ENCODE measurements at places on chromosomes 6 and 20.

- no peak overlapping the region for H3K4me3 ChIP-seq
- DNase-seq = no peak
- H3K27me3 ChIP-seq = no peaks in the 10 kb centered on the region
Measured at GRCh38 chr6:163536770-163537169, 122.3 kb downstream of the QKI start.

DNA sequence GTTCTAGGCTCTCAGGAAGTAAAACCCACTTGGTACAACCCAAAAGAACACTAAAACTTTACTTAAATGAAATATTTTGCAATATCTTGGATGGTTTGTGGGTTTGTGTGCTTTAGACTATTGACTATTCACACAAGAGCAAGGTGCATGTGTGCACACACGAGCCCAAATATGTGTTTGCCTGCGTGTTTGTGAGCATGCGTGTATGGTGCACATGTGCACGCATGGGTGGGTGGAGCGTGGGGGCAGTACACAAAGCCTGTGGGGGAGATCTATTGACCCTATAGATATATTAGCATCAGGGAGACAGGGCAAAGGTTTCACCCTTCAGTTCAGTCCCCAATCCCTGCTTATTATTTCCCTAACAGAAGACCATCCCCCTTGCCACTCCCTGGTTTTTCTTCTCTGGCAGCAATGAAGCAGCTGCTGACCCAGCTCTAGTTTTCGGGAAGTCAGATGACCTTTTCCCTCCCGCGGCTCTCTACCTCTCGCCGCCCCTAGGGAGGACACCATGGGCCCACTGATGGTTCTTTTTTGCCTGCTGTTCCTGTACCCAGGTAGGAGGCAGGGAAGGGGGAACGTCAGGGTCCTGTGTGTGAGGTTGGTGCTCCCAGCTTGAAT lies at the start of gene C2:
Gene C2 (plus strand): TSS at position 476 of the 621 bp plus-strand sequence. CDS start 36 bp downstream, at position 512.
- H3K36me3 ChIP-seq = no peaks in the 10 kb centered on the region
- no peak for DNase-seq
- H3K27me3 ChIP-seq = peaks cover 6% of the 10 kb centered on the region
- H3K27ac ChIP-seq = no peak within 1 kb of the TSS

DNA sequence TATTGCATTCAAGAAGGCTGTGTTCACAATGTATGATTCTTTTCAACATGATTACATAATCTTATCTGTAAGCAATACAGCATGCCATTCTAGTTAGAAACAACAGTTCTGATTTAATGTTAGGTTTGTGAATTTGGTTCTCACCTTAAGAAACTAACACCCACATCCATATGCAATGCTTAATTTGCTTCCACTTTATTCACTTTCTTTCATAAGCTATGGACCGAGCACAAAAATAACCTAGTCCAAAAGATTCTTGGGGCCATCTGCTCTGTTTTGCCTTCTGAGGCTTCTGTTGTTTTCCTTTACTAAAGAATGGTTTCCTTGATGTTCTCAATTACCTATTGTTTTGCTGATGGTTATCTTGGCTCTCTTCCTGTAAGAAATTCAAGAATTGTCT lies 258.2 kb downstream of the EYS start:
- H3K4me1 ChIP-seq = no peaks in the 10 kb centered on the region
- H3K4me3 ChIP-seq = no peak overlapping the region
- H3K27ac ChIP-seq = no peak overlapping the region
- no peaks in the 10 kb centered on the region for H3K36me3 ChIP-seq

DNA sequence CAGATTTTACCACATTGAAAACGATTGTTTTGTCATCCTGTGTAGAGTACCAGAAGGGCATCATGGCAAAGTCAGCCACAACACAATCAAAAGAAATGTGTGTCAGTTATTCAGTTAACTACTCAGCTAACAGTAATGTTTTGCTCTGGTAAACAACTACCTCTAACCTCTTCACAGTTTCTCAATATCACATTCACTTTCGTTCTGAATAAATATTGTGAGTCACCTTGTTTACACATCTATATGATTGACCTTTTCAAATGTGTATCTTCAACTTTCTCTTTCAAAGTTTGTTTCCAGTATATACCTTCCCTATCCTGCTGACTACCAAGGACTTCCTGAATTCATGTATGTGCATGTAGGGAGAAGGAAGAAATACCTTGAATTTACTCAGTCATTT lies 216.6 kb upstream of the UFL1 start:
- H3K4me3 ChIP-seq = no peak overlapping the region
- H3K27ac ChIP-seq = no peak overlapping the region
- no peaks in the 10 kb centered on the region for H3K36me3 ChIP-seq
- no peaks in the 10 kb centered on the region for H3K27me3 ChIP-seq

- DNase-seq = no peak
- no peaks in the 10 kb centered on the region for H3K27me3 ChIP-seq
- H3K36me3 ChIP-seq = no peaks in the 10 kb centered on the region
- no peak overlapping the region for H3K4me3 ChIP-seq
- H3K27ac ChIP-seq = no peak overlapping the region
Measured at GRCh38 chr20:60632391-60633262, 619.4 kb upstream of the CDH4 start.

- no peak for DNase-seq
- H3K27me3 ChIP-seq = no peaks in the 10 kb centered on the region
- peak overlapping the region; percentile 23 for H3K4me3 ChIP-seq
- H3K27ac ChIP-seq = peak overlapping the region; percentile 89
- H3K4me1 ChIP-seq = peaks cover 32% of the 10 kb centered on the region
Measured at GRCh38 chr6:110537208-110538123, 61.1 kb upstream of the SLC22A16 start.

- peaks cover 3% of the 10 kb centered on the region for H3K4me1 ChIP-seq
- no peak overlapping the region for H3K4me3 ChIP-seq
- H3K27ac ChIP-seq = no peak overlapping the region
- peaks cover 20% of the 10 kb centered on the region for H3K27me3 ChIP-seq
- no peak for DNase-seq
Measured at GRCh38 chr6:40880906-40881305, 158.1 kb downstream of the UNC5CL start.

DNA sequence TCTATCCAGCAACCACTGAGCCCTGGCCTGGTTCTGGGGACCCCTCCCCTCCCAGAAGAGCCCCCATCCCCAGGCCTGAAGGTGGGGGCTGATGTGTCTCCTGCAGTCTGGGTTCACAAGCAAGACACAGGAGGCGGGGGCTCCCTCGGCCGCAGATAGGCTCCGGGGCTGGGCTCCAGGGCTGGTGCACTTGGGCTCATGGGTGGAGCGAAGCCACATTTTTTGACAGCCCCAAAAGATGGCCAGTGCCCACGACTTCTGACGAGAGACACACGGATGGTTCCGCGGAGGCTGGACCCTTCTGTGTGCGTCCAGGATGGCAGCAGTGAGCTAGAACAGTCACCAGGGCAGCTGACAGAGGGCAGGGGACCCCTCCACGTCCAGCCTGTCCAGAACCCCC lies 57.1 kb upstream of the GATA5 start:
- no peak overlapping the region for H3K27ac ChIP-seq
- no peak overlapping the region for H3K4me3 ChIP-seq
- peaks cover 3% of the 10 kb centered on the region for H3K4me1 ChIP-seq
- no peaks in the 10 kb centered on the region for H3K36me3 ChIP-seq
- no peak for DNase-seq
- peaks cover 10% of the 10 kb centered on the region for H3K27me3 ChIP-seq

DNA sequence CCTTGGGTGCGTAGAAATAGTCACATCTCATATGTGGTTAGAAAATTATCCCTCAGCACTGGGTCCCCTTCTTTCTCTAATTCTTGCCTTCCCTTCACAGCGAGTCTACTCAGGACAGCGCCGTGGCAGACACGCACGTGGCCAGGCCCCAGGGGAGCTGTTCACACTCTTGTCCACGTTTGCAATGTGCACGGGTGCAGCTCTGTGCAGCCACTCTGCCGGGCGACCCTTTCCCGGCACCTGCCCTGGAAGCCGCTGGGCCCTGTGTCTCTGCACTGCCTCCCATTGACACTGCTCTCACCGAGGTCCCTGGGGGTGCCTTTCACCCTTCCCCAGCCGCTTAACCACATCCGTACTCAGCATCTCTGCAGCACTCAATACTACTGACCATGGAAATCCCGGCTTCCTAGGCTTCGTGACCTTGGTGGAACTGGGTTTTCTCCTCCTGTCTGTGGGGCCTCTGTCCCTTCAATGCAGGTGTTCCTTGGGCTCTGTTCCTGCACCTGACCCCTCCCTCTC lies 104.9 kb downstream of the DACT2 start:
- H3K27ac ChIP-seq = no peak overlapping the region
- H3K4me1 ChIP-seq = no peaks in the 10 kb centered on the region
- no peak overlapping the region for H3K4me3 ChIP-seq
- H3K27me3 ChIP-seq = no peaks in the 10 kb centered on the region
- DNase-seq = no peak
- H3K36me3 ChIP-seq = peaks cover 1% of the 10 kb centered on the region

DNA sequence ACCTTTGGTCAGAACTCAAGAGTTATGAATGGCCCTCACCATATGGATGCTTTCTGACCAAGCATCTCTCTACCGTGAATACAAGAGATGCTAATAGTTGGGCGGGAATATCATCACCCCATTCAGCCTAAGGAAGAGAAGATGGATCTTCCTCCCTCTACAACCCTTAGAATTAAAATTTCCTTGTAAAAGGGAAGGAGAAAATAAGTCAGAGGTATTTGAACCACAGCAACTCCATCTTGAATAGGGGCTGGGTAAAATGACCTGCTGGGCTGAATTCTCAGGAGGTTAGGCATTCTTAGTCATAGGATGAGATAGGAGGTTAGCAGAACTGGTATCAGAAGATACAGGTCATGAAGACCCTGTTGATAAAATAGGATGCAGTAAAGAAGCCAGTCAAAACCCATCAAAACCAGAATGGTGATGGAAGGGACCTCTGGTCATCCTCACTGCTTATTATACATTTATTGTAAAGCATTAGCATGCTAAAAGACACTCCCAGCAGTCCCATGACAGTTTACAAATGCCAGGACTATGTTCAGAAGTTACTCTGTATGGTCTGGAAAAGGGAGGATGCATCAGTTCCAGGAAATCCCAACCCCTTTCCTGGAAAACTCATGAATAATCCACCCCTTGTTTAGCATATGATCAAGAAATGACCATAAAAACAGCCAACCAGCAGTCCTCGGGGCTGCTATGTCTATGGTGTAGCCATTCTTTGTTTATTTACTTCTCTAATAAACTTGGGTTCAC lies 101.2 kb downstream of the DTNBP1 start:
- no peak overlapping the region for H3K4me3 ChIP-seq
- H3K27me3 ChIP-seq = no peaks in the 10 kb centered on the region
- peaks cover 53% of the 10 kb centered on the region for H3K4me1 ChIP-seq
- no peak for DNase-seq
- no peak overlapping the region for H3K27ac ChIP-seq
- H3K36me3 ChIP-seq = peaks cover 24% of the 10 kb centered on the region

DNA sequence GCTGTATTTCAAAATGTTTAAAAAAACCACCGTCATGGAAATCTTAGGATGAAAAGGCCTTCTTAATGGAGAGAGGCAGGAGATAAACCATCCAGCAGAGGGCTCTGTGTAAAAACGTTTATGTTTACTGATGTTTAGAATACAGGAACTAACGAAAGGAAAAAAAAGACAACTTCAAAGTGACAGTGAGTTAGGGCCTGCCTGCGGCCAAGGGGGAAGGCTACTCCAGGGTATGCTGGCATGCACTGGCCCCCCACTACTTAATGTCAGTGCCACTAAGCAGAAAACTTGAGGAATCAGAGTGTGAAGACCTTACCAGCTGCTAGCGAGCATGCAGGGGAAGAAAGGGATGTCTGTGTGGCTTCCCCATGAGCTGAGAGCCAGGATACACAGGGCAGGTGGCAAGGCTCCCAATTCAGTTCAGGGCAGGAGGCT lies 47.7 kb downstream of the AKAP7 start:
- DNase-seq = no peak
- no peak overlapping the region for H3K4me3 ChIP-seq
- H3K27ac ChIP-seq = peak overlapping the region; percentile 77
- H3K4me1 ChIP-seq = peaks cover 7% of the 10 kb centered on the region
- peaks cover 21% of the 10 kb centered on the region for H3K36me3 ChIP-seq

DNA sequence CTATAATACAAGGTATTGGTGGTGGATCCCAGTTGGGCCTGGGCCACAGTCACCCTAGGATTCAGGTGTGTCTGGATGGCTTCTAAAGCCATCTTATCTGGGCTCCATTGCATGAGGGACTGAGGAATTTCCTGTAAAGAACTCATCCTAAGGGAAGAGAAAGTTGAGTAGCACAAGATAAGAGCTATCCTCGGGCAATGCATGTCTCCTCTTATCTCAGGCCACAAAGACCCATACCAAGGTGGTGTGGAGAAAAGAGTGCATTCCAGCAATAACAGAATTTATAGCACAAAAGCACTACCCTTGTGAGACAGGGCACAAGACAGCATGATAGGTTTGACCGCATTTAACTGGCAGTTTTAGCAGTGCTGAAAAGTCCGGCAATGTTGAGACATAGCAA lies 14.3 kb upstream of the MTRF1L start:
- DNase-seq = no peak
- no peak overlapping the region for H3K4me3 ChIP-seq
- H3K36me3 ChIP-seq = no peaks in the 10 kb centered on the region

- peaks cover 25% of the 10 kb centered on the region for H3K4me1 ChIP-seq
- H3K36me3 ChIP-seq = no peaks in the 10 kb centered on the region
- peaks cover 22% of the 10 kb centered on the region for H3K27me3 ChIP-seq
- no peak for DNase-seq
- peak overlapping the region; percentile 98 for H3K27ac ChIP-seq
Measured at GRCh38 chr6:73308712-73309534, 45.2 kb downstream of the DPPA5 start.

DNA sequence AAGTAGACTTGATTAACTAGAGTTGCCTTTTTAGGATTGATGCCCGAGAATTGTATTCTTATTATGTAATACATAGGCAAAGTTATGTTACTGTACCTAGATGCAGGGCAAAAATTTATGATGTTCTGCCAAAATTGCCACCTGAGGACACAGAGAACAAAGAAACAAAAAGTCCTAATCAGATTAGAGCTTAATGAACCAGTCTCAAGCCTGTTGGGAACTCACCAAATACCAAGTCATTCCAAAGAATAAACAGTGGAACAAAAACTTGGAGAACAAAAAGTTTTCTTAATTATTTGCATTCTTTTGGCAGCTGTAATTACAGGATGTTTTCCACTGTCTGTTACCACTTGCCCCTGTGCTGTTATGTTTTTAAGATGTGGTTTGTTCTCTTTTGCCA lies 154.7 kb upstream of the SGK1 start:
- H3K4me1 ChIP-seq = peaks cover 1% of the 10 kb centered on the region
- H3K36me3 ChIP-seq = no peaks in the 10 kb centered on the region
- H3K27ac ChIP-seq = no peak overlapping the region
- no peaks in the 10 kb centered on the region for H3K27me3 ChIP-seq

DNA sequence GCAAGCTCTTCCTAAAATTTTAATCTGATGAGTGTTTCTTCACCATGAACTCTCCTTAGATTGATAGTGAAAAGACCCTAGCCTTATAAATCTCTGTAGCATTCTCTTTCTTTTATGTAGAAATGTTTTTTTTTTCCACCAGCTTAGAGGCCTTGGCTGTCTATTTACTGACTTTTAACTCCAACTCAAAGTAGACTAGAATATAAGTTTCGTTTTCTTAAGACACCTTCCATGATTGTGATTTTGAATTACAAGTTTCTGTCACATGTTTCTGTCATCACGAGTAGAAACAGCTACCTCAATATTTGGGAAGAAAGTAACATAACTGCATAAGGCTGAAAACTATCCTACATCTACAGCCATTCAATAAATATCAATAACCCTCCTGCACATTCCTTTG lies 17.8 kb downstream of the ADGRF4 start:
- H3K27ac ChIP-seq = peak overlapping the region; percentile 26
- H3K36me3 ChIP-seq = no peaks in the 10 kb centered on the region
- no peak for DNase-seq
- peaks cover 6% of the 10 kb centered on the region for H3K4me1 ChIP-seq
- peaks cover 32% of the 10 kb centered on the region for H3K27me3 ChIP-seq
- no peak overlapping the region for H3K4me3 ChIP-seq
